ENCODE measurements at places on chromosomes 3 and 15.

DNA sequence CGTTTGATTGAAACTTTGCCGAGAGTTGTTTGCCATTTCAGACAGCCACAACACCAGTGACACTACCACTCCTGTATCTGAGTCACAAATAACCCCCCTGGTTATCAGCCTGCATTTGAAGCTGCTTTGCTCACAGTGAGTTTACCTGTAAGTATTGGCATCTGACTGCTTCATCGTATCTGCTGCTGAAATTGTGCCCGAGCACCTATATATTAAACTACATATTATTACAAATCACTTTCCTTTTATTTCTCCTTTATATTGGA, 39.2 kb upstream of the SPSB4 start:
- no peak for DNase-seq

GRCh38 chr3:111667621-111668239, 72.6 kb upstream of the ZBED2 start:
- DNase-seq = peak; percentile 86

DNA sequence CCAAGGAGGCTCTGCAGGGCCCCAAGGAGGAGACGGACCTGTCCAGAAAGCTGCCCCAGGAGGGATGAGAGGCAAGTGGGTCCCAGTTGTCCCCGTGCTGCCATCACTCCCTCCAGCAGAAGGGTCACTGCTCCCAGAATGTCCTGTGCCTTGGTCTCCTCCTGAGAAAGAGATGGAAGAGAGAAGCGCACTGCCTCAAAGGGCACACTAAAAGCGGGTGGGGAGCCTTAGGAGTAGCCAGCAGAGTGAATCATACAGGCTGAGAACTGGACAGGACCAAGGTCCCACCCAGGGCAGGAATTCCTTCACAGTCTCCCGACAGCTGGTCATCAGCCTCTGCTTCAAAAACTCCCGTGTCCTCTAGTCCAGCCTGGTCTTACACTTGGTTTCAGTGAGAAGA, 4.6 kb downstream of the THPO start:
- DNase-seq = no peak

- no peak for DNase-seq
These were observed 43.7 kb downstream of the SUSD5 start for GRCh38 chr3:33174711-33175414.

DNA sequence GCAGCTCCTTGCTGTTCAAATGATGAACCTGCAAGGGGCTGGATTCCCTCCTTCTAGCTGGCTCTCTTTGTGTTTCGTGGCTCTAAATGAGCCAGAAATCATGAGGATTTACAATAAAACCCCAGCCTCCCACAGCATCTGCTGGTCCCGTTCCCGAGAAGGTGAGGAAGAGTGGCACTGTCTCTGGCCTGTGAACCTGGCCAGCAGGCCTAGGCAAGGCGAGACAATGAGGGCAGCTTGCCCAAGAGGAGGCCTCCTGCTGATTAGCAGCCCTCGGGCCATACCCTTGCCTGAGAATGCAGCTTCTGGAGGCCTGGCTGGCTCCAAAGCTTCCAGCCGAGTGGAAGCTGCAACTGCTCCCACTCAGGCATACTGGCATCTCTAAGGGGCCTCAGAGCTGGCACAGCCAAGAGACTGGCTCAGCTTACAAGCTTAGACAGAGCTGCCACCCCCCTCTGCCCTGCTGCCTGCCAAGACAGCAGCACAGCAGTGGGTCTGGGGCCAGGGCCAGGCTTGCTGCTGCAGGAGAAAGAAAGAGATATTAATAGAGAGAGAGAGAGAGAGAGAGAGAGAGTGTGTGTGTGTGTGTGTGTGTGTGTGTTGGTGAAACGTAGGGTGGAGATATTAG, 76.5 kb downstream of the HMG20A start:
- DNase-seq = no peak

- DNase-seq = no peak
These were observed 22.3 kb downstream of the CTSH start for GRCh38 chr15:78922527-78922926.

GRCh38 chr3:124860599-124860998, 26.6 kb downstream of the ITGB5 start:
- no peak for DNase-seq

DNA sequence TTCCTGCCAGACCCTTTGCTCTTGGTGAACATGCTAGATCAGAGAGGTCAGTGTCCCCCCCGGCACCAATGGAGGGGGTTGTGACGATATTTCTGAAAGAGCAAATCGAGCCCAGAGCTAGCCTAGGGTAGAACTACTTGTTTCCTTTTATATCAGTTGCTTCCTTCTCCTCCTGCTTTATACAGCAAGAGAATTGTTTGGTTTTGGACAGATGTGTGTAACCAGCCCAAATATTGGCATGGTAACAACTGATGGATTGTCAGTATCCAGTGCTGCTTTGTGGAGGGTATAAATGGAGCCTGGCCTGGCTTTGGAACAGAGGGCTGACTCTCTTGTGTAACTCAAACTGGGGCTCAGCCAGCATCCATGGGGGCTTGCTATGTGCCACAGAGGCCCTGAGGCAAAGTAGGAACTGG, 27.2 kb downstream of the SNX1 start:
- DNase-seq = no peak

DNA sequence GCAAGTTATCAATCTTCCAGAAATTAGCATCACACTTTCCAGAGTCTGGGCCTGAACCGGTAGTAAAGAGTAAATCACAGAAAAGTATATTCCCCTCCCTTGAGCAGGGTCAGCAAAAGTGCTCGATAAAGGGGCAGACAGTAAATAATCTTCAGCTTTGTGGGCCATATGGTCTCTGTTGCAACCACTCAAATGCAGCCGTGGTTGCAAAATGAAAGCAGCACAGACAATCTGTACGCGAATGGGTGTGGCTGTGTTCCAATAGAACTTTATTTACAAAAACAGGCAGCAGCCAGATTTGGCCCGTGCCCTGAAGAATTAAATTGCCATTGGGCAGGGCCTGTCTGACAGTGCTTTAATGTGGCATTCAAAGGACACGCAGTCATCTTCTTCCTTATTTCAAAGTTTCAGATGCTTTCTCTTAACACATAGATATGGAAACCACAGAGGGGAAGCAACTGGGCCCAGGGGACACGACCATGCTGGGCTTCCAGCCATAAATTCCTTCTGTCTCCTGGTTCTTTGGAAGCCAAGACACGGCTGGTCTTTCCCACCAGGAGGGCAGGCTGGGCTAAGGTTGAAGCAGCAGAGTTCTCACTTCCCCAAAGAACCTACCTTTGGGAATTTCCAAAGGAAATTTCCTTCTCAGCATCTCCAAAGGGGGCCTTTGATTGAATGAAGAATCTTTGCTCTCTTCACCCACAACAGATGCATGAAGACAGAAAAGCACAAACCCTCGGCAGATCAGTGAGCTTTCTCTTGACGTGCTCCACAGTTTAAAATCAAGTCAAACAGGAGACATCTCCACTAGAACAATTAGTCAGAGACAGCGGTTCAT, 489.8 kb upstream of the PROK2 start:
- no peak for DNase-seq

GRCh38 chr3:40655551-40655950, 130.8 kb downstream of the ZNF621 start:
- no peak for DNase-seq

GRCh38 chr15:77031376-77032050, 36.6 kb downstream of the PSTPIP1 start:
- peak; percentile 38 for DNase-seq

GRCh38 chr15:64596701-64597476, 136.5 kb downstream of the ZNF609 start:
- no peak for DNase-seq

- DNase-seq = no peak
These were observed 83.4 kb downstream of the DCLK3 start for GRCh38 chr3:36680952-36681351.

- no peak for DNase-seq
These were observed 138.5 kb downstream of the GABRB3 start for GRCh38 chr15:26634319-26634718.

DNA sequence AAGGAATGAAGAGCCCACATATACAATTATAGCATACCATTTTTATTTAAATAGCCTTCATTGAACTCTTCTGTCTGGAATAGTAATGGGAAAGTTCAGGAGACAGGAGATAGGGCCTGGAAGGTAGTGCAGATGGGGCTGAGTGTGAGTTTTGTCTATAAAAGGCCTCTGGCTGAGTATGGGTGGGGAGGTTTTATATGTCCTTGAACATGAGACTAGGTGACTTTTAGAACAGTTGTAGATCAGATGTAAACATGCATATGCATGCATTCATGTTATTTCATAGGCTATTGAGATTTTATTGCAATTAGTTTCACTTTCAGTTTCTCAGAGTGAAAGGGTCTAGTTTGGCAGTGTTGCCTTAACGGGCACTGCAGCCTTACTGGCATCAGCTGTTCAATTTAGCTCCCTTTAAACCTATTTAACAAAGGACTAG, 27.1 kb downstream of the CGGBP1 start:
- peak; percentile 20 for DNase-seq

DNA sequence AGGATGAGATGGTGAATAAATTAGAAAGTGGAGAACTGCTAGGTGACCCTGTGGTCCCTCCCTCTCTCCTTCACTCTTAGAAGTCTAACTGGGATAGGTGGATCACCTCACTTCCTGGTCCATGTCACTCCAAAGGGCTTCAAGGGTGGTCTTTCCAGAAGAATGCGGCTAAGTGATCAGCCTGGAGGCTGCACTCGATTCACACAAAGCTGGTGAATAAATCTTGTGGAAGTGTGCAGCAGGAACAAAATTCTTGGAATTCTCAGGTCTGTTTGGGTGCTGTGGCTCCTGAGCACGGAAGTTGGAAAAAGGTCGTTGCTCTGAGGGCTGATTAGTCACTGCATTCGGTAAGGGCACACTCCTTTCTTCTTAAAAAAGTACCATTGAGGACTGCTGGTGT, 46.3 kb downstream of the GASK1A start:
- no peak for DNase-seq

GRCh38 chr15:91853511-91853947, at the start of gene SLCO3A1:
Gene SLCO3A1 (plus strand): TSS chr15:91853708.
- peak; percentile 80 for DNase-seq

- DNase-seq = no peak
These were observed 451.3 kb downstream of the NTRK3 start for GRCh38 chr15:87805117-87805820.

DNA sequence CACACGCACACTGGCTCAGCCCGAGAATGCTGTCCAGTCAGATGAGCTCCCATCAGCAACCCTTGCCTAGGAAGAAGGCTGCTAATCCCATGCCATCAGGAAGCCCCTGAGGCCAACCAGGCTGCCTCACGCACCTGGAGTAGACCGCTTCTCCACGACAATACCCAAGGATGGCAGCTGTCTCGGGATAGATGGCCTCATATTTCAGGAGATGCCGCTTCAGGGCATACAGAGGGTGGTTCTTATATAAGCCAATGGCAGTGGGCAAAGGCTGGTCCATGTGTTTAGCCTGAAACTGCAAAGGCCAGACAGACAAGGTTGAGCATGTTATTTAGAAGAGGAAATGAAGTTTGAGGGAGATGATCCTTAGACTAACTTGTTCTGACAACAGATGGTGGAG, 22.2 kb downstream of the XPC start:
- no peak for DNase-seq

- no peak for DNase-seq
These were observed 60.8 kb downstream of the SNRK start for GRCh38 chr3:43346978-43347749.

- no peak for DNase-seq
These were observed 235.5 kb downstream of the STAG1 start for GRCh38 chr3:136516656-136517055.

- no peak for DNase-seq
These were observed 57.3 kb upstream of the DPH6 start for GRCh38 chr15:35603301-35603700.

- no peak for DNase-seq
These were observed 143.8 kb downstream of the ATP10A start for GRCh38 chr15:25719101-25719985.

- no peak for DNase-seq
These were observed 5.1 kb upstream of the SLC25A38 start for GRCh38 chr3:39378088-39378487.

DNA sequence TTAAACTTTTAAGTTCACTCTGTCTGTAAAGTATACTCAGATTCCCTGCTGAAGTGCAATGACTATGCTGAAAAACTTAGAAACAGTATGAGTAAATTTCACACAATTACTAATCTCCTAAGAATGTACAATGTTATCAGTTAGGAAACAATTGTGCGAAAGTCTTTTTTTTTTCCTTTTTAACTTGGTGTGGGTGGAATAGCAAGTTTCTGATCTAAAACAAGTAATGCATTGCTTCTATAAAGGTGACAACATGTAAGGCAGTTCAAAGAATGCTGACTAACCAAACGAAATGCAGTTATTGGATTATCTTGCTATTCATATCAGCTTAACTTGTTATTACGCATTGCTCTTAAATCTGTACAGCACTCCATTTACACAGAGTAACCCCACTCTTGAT, 19.3 kb upstream of the SLC12A8 start:
- no peak for DNase-seq

DNA sequence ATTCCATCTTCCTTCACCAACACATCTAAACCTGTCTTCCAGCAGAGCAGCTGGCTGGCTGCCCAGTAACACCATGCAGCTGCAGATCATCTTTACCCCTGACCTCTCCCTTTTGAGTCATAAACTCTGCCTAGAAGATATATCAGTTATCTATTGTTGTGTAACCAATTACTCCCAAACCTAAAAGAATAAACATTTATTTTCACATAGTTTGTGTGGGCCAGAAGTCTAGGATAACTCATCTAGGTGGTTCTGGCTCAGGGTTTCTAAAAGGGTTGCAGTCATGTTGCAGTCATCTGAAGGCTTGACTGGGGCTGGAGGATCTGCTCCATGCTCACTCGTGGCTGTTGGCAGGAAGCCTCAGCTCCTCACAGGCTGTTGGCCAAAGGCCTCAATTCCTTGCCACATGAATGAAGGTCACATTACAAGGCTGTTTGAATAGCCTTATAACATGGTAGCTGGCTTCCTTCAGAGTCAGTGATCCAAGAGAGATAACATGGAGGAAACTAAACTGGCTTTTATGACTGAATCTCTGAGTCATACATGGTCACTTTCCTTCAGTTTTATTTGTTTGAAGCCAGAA, 92.8 kb downstream of the GOLIM4 start:
- DNase-seq = no peak

DNA sequence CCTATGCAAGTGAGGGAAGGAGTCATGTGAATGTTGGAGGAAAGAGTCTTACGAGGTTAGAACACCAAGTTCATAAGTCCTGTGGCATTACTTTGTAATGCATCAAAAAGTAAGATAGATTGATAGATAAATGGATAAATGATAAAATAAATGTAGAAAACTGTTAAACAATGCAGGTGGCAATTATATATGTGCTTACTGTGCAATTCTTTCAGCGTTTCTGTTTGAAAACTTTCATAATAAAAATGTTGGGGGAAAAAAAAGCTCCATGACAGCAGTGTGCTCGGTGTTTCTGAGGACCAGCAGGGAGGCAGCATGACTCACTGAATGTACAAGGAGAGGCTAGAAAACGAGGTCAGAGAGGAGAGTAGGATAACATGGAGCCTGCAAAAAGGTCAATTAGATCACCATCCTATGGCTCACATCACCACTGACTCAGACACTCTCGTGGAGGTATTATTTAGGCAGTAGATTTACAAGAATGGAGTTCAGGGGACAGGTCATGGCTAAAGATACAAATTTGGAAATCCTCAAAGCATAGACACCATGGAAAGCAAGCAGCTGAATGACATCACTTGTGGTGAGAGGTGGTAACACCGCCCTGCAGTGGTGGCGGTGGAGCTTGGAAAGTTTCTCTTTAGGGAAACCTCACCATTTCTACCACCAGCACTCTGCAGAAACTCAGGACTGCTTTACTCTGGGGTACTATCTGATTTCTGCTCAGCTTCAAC, 219.8 kb downstream of the CTNNB1 start:
- peak; percentile 45 for DNase-seq
